ENCODE measurements at places on chromosomes 11 and 22.

GRCh38 chr11:110903378-110903777 lies 191.1 kb upstream of the ARHGAP20 start:
- no peak for DNase-seq

DNA sequence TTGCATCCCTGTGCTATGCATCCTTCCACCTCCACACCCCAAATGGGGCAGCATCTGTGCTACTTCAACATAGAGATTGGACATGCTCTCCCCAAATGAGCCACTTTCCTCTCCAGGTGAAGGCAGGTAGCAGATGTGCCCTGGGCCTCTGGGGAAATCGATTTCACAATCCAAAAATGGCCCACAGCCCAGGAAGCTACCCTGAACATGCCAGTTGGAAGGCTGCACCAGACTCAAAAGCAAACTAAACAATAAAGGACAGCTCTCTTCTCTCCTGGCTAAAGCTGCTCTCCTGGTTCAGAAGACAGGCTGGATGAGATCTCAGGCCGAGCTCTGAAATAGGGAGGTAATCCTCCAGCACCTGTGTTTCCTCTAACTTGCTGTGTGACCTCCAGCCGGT lies 19.7 kb downstream of the ISX start:
- no peak for DNase-seq

DNA sequence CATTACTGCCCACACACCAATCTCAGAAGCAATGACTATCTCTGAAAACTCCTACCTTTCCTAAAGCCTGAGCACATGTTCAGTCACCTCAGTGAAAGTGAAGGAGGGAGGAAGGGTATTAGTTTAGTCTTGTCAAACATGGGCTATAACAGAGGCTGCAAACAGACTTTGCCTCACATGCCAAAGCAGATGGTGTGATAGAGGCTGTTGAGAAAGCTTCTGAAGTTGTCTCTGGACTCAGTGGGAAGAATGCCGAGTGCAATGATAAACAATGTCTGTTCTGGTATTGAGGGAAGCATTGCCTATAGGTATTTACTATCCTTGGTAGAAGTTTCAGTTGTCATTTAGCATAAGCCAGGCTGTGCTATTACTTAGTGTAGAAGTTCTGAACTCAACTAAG lies 314.5 kb upstream of the CCDC90B start:
- no peak for DNase-seq

DNA sequence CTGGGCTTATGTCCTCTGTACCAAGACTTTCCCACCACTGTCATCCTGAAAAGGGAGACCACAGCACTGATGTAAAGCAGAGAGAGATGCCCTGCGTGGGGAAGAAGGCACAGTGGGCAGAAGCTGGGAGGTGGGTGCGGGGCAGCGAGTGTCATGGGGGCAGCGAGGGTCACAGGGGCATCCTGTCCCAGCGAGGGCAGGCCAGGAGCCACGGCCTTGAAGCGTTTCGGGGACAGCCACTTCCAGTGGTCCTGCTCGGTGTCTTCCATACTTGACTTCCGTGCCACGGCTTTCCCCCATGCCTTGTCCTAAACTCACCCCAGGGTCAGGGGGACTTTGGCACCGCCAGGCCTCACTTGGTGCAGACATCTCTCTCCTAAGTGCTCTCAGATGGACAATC lies 1121.3 kb downstream of the TBC1D22A start:
- DNase-seq = no peak

GRCh38 chr22:32478994-32479393 lies 4.4 kb downstream of the FBXO7 start:
- no peak for DNase-seq

GRCh38 chr11:119741369-119742262 lies 12.6 kb upstream of the NECTIN1 start:
- DNase-seq = no peak

GRCh38 chr11:61718621-61719302 lies 33.7 kb upstream of the MYRF start:
- DNase-seq = no peak

DNA sequence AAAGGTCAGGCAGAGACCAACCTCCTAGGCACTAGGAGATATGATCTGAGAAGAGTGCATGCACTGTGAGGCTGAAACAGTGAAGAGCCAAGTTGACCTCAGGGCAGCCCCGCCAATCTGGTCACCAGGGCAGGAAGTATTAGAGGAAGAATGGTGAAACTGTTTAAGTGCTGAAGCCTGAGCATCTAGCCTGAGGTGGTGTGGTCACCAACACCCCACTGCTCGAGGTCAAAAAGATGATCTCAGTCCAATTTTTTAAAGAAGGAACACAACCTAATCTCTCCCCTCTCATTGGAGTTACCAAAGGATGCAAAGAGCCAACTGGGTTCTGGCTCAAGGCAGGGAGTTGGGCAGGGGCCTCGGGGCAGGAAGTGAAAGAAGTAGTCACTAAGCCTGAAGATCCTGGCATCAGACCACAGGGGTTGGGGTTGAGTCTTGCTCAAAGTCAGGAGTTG lies 4.0 kb downstream of the APBB1 start:
- peak; percentile 81 for DNase-seq

- no peak for DNase-seq
These were observed 5.8 kb downstream of the LIF start for GRCh38 chr22:30240541-30241417.

GRCh38 chr11:102436561-102436960 lies 16.0 kb downstream of the TMEM123 start:
- no peak for DNase-seq

- DNase-seq = no peak
These were observed 45.6 kb downstream of the IGLL5 start for GRCh38 chr22:22933100-22933806.

- peak; percentile 0 for DNase-seq
These were observed 515.6 kb upstream of the CCDC90B start for GRCh38 chr11:83801799-83802198.

- DNase-seq = no peak
These were observed 103.2 kb upstream of the ANO3 start for GRCh38 chr11:26228778-26229177.

DNA sequence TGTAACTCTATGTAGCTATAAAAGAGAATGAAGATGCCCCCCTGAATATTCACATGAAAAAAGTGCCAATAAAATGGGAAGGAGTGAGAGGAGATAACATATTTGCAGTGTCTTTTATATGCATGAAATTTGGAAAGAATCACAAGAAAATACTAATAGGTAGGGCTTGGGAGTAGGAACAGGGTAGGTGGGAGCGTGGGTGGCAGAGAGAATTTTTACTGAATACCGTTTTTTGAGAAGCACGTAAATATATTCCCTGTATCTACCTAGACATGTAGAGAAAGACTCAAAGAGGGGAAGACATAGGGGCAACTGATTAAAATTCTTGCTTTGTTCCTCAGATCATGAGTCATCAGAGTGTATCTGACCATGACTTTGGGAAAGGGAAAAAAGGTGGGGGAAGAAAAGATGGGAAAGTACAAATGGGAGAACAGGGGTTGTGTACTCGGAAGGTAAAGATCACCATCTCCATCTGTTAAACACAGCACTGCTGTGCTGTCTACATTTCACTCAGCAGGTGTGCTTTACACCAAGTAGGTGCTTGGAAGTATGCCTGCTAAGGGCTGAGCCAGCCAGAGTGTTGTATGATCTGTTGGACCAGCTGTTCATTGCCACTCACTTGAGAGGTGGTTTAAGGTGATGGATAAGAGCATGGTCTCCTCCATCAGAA lies 16.0 kb downstream of the PRR5L start:
- DNase-seq = no peak

DNA sequence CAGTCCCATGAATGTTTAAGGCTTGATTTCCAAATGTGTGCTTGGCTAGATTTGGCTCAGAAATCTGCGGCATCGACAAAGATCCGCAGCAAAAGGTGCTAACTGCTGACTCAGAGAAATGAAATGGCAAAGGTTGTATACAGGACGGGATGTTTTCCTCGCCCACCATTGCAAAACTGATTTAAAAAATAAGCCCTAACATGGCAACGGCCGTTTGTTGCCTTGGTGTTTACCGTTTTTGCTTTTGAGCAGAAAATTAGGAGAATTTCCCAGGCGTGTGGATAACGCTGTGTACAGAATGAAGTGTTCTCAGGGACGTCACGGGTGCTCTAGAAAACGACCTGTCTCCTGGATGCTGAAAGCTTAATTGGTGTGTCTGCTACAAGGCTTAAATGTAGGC lies 70.2 kb downstream of the ARHGAP8 start:
- no peak for DNase-seq

- DNase-seq = no peak
These were observed 140.8 kb downstream of the CADM1 start for GRCh38 chr11:115363426-115363825.

- no peak for DNase-seq
These were observed 34.1 kb downstream of the SBF1 start for GRCh38 chr22:50440544-50441249.

DNA sequence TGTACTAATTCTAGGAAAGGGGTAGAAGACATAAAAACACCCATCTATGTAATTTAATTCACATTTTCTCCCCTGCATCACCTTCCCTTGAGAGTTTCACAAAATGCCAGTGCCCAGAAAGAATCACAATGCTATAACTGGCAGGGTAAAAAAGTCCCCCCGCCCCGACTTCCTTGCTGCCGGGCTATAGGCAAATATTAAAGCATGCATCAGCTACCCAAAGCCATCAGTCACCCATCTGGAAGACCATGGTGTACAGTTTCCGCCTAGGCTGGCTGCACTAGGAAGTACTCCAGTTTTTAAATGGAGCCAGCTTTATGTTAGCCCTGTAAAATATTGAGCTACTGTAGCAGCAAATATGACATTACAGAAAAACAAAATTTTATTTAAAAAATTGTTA lies 67.8 kb downstream of the ST14 start:
- DNase-seq = no peak

- no peak for DNase-seq
These were observed 19.0 kb upstream of the PDGFB start for GRCh38 chr22:39263626-39264348.

- peak; percentile 60 for DNase-seq
These were observed 27.1 kb downstream of the TSKU start for GRCh38 chr11:76810151-76810853.

GRCh38 chr11:117884994-117885393 lies 8.5 kb upstream of the FXYD6 start:
- no peak for DNase-seq

- no peak for DNase-seq
These were observed 63.9 kb upstream of the LARGE1 start for GRCh38 chr22:33984211-33984610.

GRCh38 chr11:79466411-79466810 lies 25.6 kb upstream of the TENM4 start:
- DNase-seq = no peak

DNA sequence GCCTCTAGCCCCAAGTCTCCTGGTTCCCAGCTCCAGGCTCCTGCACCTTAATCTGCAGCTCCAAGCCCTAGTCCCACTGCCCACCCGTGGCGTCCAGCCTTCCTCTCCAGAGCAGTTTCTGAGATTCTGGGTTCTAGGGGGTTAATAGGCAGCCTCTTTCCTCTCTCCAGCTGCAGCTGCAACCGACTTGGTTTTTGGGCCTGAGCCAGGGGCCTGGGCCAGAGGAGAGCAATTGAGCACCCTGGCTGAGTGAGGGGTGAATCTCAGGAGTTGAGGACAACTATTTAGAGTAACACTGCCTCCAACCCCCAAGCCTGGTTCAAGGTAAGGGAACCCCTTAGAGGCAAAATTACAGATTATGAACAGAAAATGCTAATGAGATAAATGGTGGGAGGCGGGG lies 9.0 kb upstream of the CHRM1 start:
- DNase-seq = no peak

DNA sequence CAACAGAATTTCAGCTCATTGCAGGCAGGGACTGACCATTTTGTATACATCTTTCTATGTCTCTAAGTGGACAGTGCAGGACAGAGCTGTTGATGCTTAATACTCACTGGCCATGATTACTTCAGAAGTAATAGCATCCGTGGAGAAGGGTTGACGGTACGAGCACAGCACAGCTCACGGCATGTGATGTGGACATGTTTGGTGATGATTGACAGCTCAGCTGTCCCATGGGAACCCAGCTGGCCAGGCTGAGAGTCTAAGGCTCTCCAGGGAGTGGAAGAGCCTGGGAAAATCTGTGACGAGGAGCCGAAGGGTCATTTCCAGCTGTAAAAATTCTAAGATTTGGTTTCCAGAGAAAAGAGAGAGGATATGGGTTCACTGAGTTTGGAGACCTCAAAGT lies 198.2 kb downstream of the SNX19 start:
- DNase-seq = no peak

- no peak for DNase-seq
These were observed 181.5 kb downstream of the TMEM135 start for GRCh38 chr11:87219266-87219665.

DNA sequence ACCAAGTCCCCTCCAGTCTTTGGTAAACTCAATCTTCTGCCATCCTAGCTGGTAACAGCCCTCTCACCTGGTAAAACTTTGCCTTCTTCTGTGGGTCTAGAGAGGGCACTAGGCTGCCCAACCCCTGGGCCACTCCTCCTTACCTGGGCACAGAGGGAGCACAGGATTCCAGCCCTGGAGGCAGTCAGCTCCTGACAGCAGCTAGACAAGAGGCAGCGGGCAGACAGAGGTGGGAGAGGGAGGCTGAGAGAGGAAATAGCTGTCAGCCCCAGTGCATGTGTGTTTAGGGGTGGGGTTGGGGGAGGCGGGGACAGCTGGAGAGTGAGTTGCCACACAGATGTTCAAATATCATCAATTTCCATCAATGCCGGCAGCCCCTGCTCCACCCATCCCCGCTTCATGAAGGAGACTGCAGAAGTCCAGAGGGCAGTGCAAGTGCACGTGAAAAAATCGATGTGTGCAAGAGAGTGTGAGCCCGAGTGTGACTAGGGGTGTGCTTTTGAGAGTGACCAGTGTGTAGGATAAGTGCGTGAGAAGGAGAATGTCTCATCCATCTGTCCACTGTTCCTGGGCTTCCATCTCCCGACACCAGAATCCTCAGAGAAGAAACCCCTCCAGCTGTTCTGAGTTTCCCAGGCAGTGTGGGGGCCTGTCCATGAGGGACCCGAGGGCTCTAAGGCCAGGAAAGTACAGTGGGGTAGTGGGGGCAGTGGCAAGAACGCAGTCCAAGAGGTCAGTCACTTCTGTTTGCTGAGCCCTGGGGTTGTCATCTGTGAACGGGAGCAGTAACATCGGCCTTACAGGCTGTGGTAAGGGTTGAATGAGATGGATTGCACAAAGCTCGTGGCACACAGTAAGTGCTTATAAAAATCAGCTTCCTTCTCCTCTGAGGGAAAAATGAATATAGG lies at the start of gene PTGDR2:
Gene PTGDR2, minus strand, starts transcription at position 225 of the 908 bp plus-strand sequence. CDS start 2,228 bp downstream, outside the sequence.
- no peak for DNase-seq

GRCh38 chr11:47078751-47079521 lies 97.7 kb downstream of the ARFGAP2 start:
- DNase-seq = no peak

GRCh38 chr22:24077416-24077815 lies 66.3 kb downstream of the CABIN1 start:
- DNase-seq = no peak

DNA sequence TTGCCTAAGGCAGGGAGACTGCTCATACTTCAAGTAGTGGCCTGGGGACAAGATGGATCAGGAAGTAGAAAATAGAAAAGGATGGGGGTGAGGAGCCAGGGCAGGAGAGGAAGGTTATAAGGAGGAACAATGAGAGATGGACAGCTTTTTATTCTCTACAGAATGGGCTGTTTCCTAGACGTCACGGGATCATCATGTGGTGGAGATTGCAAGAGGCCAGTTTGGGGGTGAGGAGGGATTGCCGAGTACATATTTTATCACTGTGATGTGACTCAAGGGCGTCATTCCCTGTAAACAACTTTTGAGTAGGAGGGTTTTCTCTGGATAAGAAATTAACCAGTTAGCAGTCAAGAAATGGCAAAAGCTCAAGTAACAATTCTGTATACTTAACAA lies 406.3 kb downstream of the ETS1 start:
- no peak for DNase-seq

GRCh38 chr11:12137005-12137690 lies 26.8 kb downstream of the MICAL2 start:
- no peak for DNase-seq
